ENCODE measurements at places on chromosomes 6 and 20.

DNA sequence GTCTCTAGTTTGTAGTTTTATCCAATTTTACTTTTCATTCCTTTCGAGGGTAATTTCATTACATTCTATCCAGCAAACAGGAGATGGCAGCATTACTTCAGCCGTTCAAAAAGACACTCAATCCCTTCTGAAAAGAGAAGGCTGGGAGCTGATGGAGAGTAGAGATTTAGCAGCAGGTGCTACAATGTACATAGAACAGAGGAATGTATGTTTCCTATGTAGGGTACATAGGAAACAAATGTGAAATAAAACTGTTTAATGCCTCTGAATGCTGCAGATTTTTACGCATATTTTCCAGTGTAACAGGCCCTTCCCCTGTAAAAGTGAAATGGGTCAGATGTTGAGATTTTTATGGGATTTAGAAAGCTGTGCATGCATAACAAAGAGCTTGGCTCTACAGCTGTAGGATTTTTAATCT is 16.0 kb downstream of the RPS12 start:
- no peak for DNase-seq

DNA sequence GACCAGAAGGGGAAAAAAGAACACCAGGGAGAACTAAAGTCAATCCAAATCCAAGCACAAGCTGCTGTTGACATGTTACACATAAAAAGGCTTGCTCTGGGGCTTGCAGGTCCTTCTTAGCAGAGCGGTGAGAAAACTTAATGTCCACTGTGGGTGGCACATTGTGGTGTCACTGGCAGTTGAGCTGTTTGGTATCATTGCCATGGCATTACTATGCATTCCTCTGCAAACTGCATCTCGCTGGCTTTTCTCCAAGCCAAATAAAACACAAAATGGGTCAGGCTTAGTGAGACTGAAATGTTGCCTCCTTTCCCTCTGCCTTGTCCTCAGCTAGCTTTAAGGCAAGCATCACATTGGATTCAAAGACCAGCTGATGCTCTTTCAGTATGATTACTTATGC is 40.9 kb downstream of the LY86 start:
- DNase-seq = no peak

DNA sequence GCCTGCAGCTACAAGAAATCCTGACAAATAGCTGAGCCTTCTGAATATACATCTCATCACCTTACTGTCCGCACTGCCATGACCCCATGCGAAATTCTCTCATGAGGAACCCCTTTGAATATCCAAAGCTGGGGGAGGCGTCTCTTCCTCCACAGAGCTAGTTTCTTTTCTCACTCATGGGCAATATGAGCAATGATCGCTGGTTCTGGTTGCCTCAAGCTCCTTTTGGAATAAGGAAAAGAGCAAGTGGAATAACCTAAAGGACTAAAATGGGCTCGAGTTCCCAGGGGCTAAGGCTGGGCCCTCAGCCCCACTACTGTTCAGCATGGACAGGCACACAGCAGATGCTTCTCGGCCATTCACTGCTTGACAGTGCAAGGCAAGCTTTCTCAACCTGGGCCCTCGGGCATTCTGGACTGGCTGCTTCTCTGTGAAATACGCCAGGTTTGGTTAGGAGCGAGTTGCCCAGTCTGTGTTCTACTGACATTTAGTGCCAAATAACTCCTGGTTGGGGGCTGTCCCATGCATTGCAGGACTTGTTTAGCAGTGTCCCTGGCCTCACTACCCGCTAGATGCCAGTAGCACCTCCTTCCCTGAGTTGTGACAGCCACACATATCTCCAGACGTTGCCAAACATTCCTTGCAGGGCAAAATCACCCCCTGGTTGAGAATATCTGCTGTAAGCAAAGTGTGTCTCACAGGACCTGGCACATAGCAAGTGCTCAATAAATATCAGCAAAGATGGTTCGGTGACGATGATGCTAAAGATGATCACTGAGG is 156.8 kb downstream of the CEBPB start:
- no peak for DNase-seq

- DNase-seq = no peak
Observed at GRCh38 chr20:17679941-17680835, 1.9 kb downstream of the RRBP1 start.

- no peak for DNase-seq
Observed at GRCh38 chr6:156969233-156969632, 192.1 kb downstream of the ARID1B start.

GRCh38 chr6:62323818-62324431 is 37.9 kb upstream of the KHDRBS2 start:
- no peak for DNase-seq

GRCh38 chr6:119726086-119726485 is 376.5 kb upstream of the MAN1A1 start:
- no peak for DNase-seq

DNA sequence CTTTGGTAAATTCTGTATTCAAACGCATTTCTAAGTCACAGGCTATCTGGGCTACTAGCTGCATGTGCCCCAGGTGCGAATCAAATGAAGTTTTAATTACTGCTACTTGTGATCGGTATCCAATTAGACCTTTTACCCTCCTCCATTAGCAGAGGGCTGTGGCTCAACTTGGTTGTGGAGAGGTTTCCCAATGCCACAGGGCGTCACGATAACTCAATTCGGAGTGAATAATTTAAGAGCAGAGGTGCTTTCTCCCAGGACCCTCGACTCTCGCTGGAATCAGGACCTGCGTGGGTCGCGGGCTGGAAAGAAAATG is 640 bp downstream of the SAYSD1 start:
- DNase-seq = no peak

- DNase-seq = no peak
Observed at GRCh38 chr20:10432079-10432478, 1.9 kb downstream of the MKKS start.

GRCh38 chr20:36461600-36462439 is 79.5 kb upstream of the MYL9 start:
- peak; percentile 35 for DNase-seq

DNA sequence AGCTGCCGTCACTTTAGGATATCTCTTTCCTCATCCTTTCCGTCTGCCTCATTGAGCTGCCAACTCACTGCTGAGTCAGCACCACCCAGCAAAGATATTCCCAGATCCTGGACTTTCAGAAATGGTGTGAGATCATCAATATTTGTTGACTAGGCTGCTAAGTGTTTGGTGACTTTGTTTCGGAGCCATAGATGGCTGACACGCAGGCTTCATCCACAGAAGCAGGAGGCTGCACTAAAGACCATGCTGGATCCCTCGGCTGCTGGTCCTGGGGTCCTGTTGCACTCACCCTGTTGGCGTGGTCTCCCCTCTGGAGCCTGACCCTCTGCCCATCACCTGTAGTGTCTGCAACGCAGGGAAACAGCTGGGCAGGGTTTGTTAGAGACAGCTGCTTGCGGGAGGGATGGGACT is 96.5 kb downstream of the ERMARD start:
- no peak for DNase-seq

- DNase-seq = peak; percentile 52
Observed at GRCh38 chr20:62652041-62652893, 10.0 kb downstream of the SLCO4A1 start.

DNA sequence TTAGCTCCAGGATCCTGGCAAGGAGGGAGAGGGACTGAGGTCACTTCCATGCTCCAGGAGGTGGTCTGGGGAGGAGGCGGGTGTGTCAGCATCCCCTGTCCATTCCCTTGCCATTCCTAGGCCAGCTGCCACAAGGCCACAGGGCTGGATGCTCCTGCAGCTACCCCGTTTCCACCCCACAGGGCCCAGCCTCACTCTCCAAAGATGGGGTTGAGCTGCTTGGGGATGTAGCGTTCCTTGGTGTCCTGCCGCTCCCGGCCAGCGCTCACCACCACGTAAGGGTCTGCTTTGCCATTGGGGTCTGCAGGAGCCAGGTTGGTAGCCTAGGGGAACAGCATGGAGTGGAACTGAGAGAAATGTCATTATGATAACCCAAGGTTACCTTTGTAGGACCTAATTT is 23.0 kb downstream of the ERGIC3 start:
- no peak for DNase-seq

- DNase-seq = no peak
Observed at GRCh38 chr20:62602550-62602949, 39.8 kb upstream of the SLCO4A1 start.

- no peak for DNase-seq
Observed at GRCh38 chr6:9136141-9136822, 700.9 kb upstream of the SLC35B3 start.

- DNase-seq = no peak
Observed at GRCh38 chr20:52993076-52993475, 20.9 kb downstream of the TSHZ2 start.

GRCh38 chr6:127475823-127476176 is 16.6 kb upstream of the KIAA0408 start:
- no peak for DNase-seq

GRCh38 chr6:42140756-42141602 is 1.4 kb downstream of the C6orf132 start:
- DNase-seq = no peak
